ENCODE measurements at places on chromosomes 16 and 17.

DNA sequence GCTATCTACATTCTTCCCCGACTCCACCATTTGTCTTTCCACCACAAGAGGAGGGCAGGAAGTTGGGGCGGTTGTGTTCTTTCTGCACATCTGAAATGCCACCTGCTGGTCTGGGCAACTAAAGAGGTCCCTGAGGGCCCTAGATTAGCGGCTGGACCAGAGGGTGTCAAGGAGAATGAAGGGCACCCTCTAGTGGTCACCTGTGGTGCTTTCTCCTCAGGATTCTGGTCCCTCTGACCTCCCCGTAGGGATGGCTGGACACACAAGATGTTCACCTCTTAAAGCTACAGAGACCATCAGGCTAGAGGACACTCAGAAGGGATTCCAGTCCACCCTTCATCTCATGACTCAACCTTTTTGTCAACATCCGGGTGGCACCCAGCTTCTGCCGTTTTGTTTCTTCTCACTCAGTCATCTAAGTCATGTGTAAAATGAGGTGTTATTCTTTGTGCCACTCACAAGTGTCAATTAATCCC is 2.9 kb upstream of the SCIMP start:
- DNase-seq, result peak; percentile 57

DNA sequence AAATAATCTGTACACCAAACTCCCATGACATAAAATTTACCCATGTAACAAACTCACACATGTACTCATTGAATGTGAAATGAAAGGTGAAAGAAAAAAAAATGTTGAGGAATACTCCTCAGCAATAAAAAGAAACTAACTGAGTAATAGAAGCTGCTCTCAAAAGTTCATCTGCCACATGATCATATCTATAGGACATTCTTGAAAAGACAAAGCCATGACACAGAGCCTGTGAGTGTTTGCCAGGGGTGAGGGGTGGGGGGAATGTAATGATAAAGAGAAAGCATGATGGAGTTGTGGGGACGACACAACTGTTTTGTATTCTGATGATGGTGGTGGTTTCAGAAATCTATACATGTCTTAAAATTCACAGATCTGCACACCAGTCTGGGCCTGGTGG is 52.2 kb upstream of the TMC5 start:
- no peak for DNase-seq

DNA sequence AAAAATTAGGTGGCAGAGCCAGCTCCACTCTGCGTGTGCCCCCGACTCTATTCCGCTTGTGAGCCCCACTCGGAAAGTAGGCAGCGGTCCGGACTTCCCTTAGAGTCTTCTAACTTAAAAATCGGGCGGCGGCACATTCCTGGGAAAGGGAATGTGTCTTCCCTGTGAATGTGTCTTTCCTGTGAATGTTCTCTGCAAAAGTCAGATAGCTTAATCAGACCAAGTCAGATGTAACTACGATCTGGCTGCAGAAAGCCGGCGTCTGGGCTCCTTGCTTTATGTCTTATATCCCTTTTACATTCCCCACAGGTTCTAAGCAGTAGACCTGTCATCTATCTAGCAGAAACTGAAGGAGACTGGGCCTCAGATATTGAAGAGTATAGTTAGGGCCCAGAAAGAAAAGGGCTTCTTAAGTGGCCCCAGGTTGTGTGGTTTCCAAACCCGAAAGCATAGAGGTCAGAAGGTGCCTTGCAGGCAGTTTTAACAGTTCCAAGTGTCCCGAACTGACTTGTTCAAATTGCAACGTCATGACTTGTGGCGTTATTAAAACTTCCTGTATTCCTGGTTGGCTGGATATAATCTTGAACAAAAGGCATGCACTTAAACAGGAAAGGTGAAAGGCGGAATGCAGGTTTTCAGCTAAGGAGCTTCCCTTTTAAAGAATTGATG is 601 bp downstream of the PHKB start:
- no peak for DNase-seq

DNA sequence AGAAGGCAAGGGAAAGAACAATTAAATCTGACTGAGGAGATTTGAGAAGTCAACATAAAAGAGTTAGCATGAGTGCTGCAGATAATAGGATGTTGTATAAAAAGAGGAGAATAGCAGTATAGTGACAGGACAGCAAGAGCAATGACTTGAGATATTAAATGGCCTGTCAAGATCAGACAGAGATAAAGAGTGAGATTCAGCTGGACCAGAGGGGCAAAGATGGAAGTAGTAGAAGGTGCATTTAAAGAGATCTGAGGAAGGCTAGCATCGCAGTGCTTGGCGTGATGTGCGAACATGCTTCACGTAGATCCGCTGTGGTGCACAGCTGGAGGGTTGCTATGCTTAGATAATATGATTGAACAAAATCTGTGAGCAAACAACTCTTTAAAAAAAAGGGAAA is 1422.6 kb upstream of the CDH8 start:
- no peak for DNase-seq

DNA sequence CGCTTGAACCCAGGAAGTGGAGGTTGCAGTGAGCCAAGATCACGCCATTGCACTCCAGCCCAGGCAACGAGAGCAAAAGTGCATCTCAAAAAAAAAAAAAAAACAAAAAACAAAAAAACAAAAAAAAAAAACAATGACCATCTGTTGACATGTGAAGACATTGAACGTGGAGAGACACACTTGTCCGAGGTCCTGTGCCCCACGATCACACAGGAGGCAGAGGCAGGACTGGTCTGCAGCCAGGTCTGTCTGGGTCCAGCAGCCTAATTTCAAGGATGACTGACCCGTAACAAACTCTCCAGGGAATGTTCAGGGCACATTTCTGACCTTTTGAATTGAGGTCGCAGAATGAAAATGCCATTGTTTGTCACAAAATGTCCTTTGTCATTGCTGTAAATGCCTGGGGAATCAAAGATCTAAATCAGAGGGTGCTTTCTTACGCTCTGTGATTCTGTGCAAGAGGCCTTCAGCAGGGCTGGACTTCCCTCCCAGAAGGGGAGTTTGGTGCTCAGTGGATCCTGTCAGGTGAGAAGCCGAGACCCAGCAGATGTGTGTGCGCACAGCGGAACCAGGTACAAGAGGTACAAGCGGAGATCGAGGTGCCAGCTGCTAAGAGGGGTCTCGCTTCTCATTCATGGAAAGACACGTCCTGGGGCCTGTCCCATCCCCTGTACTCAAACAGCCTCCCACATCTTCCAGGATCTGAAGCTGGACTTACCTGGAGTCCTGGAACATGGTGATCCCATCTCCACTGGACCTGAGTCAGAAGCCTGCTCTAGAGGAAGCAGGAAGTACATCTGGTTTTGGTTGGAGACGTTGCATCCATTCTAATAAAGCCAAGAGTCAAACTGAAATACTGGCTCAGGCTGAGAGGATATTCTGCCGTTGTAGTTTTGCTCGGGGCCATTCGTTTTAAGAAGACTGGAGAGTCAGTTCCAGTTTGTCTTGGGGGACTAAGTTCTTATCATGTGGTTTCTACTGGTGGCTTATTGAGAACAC is 95.8 kb downstream of the IRF8 start:
- DNase-seq, result no peak

- DNase-seq, result no peak
Measured at GRCh38 chr16:27826893-27827289, 236.6 kb downstream of the GSG1L start.

- no peak for DNase-seq
Measured at GRCh38 chr16:1543085-1543896, 9.8 kb downstream of the TMEM204 start.

GRCh38 chr17:70093163-70093562 is 18.1 kb downstream of the KCNJ16 start:
- no peak for DNase-seq

GRCh38 chr17:59876107-59876506 is 16.6 kb downstream of the TUBD1 start:
- DNase-seq, result no peak

DNA sequence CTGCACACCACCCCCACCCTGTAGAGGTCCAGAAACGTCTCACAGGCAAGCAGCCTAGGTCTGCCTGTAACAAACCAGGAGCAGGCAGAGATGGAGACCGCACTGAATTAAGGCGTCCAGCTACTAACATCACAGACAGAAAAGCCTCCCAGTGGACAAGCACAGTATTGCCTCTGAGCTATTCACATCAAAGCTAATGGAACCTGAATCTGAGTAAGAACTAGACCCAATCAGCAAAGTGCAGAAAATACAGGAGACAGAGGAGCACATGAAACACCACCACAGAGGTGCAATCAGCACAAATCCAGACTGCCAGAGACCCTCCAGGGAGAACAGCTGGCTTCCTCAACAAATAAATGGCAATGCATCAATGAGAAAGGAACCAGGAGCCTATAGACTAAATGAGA is 22.2 kb upstream of the PEMT start:
- peak; percentile 42 for DNase-seq

GRCh38 chr16:79645701-79646100 is 45.2 kb upstream of the MAF start:
- DNase-seq, result no peak

- DNase-seq, result no peak
Measured at GRCh38 chr17:49247944-49248343, 17.4 kb upstream of the PHOSPHO1 start.

DNA sequence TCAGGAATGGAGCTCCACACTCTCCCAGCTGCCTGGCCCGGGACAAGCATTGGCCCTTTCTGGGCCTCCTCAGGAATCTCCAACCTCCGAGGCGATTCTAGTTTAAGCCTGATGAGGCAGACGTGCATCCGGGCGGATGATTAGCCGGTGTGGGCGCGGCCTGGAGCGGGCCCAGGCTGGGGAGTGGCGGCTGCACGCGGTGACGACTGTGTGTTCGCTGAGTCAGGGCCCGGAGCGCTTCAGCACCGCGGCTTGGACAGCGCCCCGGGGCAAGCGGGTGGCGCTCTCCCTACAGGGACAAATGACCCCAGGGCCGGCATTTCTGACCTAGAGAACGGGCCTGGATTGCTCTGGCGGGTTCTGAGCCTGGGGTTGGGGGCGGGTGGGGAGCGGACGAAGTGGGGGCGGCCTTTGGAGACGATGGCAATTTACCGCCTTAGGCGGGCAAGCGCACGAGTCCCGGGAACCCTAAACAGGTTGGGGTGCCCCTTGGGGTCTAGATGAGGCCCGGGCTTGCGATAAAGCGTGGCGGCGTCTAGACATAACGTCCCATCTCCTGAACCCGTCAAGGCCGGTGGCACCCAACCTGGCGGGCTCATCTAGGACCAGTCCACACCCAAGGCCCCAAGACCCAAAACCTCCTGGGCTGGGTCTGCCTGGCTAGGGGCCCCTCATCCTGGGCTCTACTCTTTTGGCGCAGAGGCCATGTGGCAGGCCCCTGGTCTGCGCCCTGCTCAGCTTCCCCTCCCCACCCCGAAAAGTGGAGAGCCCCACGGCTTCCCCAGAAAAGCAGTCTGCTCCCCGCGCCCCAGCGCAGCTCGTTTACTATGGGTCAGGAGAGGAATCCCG is 22.3 kb upstream of the ZNHIT3 start:
- DNase-seq, result no peak

- no peak for DNase-seq
Measured at GRCh38 chr16:84339311-84339710, 29.0 kb upstream of the ATP2C2 start.

GRCh38 chr16:8887952-8888560 is 5.9 kb downstream of the LITAFD start:
- DNase-seq, result no peak

GRCh38 chr16:72467157-72467759 is 295.3 kb upstream of the PMFBP1 start:
- DNase-seq, result peak; percentile 8

DNA sequence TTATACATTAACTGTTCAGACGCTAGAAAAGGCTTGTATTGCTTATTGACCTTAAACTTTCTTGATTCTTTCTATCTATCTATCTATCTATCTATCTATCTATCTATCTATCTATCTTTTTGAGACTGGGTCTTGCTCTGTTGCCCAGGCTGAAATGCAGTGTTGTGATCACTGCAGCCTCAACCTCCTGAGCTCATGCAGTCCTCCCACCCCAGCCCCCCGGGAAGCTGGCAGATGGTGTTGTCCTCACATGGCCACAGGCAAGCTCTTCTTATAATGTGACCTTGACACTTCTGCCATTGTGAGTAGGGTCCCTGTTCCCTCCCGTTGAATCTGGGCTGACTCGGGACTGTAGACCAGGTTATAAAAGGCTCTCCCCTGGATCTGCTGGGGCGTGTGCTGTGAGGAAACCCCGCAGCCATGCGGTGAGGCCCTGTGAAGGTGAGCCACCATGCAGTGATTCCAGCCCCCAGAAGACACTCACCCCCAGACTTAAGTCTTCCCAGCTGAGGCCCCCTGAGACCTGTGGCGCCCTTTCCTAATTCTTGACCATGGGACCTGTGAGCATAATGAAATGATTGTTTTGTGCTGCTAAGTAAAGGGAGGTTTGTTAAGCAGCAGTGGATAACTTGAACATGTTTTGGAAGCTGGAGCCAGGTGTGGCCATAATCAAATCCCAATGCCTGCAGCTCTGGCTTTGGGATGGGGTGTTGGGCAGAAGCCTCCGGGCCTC is 54.3 kb downstream of the RPTOR start:
- no peak for DNase-seq

- no peak for DNase-seq
Measured at GRCh38 chr17:18917506-18918032, 34.4 kb upstream of the SLC5A10 start.

GRCh38 chr17:12866244-12866643 is 76.9 kb downstream of the ARHGAP44 start:
- no peak for DNase-seq

- no peak for DNase-seq
Measured at GRCh38 chr17:16534236-16534635, 34.8 kb downstream of the ZNF287 start.

- DNase-seq, result no peak
Measured at GRCh38 chr16:48003206-48003907, 152.4 kb downstream of the ABCC12 start.

GRCh38 chr17:1153795-1154546 is 25.8 kb downstream of the ABR start:
- DNase-seq, result peak; percentile 24

- no peak for DNase-seq
Measured at GRCh38 chr16:66389256-66390176, 23.0 kb downstream of the CDH5 start.

- no peak for DNase-seq
Measured at GRCh38 chr16:67533024-67533560, 4.5 kb downstream of the RIPOR1 start.

DNA sequence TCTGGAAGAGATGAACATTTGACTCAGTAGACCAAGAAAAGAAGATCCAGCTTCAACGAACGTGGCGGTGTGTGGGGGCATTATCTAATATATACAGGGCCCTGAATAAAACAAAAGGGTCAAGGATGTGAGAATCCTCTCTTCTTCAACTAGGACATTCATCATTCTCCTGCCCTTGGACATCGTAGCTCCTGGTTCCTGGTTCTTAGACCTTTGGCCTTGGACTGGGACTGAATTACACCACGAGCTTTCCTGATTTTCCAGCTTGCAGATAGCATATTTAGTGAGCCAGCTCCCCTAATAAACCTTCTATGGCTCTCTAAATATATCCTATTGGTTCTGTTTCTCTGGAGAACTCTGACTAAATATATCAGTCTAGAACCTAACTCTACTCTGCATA is 29.5 kb upstream of the HELZ start:
- DNase-seq, result no peak

DNA sequence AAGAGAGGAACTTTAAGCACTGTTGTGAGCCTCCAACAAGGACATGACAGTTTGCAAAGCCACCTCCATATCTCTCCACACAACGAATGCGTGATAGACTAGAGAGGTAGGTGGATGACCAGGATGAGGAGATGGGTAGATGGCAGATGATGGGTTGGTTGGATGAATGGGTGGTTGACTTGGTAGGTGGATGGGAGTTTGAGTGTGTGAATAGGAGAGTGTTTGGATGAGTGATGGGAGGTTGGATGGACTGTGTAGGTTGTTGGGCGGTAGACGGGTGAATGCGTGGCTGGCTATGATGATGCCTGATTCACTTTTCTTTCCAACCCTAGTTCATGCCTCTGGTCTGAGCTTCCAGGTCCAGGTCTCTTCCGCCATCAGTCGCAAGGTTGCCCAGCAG is 4.1 kb downstream of the CDH16 start:
- no peak for DNase-seq
